Fibroblast of the conjunctiva (primary cell): ENCODE measurements at places on chromosomes 2 and 18.

- DNase-seq: peak; percentile 68
Observed at GRCh38 chr2:188292348-188293239, 920 bp downstream of the GULP1 start.

DNA sequence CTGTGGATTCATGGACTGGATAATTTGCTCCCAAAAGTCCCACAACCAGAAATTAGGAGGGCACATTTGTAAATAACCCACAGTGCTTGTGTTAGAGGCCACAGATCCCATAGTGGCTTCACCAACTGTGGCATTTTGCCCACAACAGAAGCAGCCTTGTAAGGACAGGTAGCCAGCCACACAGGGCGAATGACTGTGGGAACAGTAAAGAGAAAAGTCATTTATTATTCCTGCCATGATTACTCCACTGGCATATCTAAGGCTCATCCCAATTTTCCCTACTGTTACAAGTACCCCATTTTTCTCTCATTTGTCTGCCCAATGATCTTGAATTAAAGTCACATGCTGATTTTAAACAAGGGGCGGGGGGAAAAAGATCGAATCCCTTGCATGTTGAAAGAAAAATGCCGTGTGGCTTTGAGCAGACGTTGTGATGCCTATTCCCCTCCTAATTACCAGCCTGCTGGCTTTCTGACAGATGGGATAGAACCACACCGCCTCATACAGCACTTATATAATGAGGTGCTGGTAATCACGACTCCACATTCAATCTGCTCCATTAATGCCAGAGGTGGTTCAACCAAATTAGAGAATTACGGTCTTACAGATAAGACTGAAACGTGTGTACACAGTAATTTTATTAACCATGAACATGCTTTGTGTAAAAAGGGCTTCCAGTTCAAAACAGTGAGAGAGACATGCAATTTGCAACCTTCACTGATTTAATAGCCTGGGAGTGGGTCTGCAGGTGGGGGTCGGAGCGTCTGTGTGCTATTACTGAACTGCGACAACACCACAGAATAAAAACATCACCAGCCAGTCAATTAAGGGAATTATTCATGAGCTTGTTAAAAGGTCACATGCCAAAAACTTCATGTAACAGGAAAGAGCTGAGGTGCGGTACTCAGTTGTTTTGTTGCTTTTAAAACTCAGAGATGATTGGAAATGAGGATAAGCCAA, 196.0 kb downstream of the TMEM163 start:
- no peak for DNase-seq

DNA sequence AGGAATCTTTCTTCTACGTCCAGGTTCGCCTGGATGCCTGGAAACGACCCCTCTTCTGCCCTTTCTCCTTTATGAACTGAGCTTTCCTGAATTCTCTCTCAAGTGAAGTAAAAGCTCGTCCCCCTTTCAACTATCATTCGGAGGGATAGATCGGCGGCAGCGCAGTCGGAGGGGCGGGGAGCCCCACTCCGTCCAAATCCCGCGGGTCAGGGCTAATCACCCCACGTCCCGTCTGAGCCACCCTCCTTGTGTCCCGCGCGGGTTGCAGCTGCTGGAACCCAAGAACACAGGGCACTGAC, 367 bp downstream of the FBXO48 start:
- no peak for DNase-seq

DNA sequence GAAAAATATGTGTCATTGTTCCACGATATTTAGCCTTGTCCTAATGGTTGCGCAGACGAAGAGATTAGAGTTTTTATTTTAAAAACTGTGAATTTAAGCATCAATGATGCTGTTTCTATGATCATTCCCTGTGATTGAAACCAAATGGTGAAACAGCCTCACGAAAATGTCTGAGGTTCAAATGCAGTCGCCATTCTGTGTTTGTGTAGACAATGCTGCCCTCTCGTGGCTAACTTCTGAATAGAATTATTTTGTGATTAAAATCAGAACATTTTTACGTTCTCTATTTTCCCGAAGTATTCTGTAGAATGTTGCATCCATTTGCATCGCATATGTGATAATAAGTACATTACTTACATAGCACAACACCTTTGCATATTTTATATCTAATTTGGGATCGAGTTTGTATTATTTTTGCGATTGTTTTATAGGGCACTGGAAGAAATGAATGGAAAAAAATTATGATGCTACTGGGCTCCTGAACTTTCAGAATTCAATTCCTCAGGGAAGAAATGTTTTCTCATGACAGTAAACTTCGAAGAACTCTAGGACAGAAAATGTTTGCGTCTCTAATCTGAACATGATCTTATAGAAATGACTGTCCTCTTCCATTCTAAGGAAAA, 54.8 kb upstream of the CREB1 start:
- peak; percentile 56 for DNase-seq

GRCh38 chr2:190219186-190219585, 100.4 kb downstream of the HIBCH start:
- no peak for DNase-seq

DNA sequence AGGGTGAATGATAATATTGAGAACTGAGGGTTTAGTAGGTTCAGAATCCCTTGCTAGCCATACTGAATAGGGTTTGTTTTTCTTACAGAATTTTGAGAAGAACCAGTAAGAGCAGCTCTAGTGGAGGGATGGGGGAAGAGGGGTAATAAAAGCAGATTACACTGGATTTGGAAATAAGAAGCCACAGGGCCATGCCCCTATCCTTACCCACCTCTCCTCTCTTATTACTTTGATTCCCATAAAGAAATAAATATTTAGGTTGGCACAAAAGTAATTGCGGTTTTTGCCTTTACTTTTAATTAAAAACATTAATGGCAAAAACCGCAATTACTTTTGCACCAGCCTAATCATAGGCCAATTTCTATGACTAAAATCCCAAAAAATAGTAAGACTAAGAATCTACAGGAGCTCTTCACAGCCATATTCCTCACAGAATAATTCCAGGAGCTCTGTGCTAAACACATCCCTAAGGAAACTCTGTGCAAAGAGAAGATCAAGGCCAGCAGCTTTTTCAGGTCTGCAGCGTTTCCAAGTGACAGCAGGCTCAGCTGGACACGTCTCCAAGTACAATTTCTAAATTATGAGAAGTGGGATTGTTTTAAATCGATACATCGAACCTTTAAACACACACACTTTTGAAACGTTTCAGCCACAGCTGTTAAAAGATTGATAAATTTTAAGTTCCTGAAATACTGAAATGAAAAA, 58.4 kb upstream of the RTN4 start:
- DNase-seq: no peak

DNA sequence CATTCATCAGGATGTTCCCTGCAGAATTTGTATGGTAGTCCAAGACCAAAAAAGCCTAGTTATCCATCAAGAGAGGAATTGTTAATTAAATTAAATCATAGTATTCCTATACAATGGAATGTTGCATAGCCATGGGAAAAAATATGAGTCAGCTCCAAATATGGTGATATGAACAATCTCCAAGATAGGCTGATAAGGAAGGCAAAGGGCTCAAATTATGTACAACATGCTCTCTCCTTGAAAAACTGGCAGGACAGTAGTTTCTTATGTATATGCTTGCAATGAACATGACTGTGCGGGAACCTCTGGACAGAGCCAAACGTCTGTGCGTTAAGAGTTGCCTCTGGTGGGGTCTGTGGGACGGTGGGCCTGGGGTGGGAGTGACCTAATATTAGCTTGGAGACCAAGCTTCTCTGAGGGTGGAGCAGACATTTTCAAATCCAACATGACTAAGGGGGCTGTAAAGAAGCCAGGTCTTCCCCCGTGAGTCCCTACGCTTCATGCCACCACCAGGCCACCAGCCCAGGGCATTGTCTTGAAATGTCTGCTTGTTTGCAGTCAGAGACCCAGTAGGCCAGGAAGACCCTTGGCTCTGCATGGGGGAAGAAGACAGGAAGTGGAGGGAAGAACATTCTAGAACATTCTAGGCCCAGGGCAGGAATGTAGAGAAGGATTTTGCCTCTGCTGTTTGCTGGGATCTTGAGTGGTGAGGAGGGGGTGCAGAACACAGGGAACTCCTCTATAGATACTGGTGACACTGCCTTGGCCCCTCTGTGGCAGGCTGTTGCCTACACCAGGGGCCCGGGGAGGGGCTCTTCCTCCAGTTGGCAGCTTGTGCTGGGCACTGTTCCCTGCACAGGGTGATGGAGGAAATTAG, 244.0 kb upstream of the HS6ST1 start:
- no peak for DNase-seq

DNA sequence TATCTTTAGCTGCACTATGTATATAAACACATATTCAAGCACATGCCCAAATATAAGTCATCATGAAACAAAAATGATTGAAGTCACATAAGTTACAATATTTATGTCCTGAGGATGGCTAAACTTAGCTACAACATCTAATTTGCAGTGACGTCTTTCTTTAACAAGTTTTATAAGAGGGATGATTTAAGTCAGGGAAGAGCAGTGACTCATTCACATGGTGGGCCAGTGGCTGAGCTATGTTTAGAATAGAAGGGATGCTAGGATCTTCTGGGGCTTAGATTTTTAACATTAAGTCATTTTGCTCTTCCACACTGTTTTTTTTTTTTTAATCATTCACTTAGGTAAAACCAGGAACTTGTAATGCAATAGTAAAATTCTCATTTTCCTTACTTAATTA, 22.3 kb downstream of the ADCYAP1 start:
- DNase-seq: no peak

- no peak for DNase-seq
Observed at GRCh38 chr18:47342566-47342965, 91.1 kb upstream of the SKOR2 start.

DNA sequence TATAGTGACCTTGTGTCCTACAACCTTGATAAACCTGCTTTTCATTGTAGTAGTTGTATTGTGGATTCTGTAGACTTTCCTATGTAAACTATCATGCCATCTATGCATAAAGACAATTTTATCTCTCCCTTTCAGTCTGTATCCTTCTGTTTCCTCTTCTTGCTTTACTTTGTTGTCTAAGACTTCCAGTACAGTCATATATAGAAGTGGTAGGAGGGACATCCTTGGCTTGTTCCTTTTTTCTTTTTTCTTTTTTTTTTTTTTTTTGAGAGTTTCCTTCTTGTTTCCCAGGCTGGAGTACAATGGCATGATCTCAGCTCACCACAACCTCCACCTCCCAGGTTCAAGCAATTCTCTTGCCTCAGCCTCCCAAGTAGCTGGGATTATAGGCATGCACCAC, 39.7 kb downstream of the UBE2F start:
- no peak for DNase-seq

DNA sequence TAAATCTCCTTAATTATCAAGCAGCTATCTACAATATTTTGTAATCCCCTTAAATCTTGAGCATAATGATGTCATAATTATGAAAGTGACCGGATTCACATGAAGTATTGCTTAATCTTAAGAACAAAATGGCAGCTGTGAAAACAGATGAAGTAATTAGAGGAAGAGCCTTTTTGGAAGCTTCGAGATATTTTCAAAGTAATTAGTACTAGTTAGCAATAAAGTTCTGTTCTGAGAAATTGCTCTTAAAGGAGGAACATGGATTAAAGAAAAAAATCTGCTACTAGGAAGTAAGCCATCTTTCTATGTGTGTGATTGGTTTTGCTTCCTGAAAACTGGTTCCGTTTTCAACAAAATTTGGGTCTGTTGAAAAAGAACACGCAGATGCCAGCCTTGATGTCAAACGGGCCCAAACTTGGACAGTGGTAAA, 18.3 kb downstream of the CLUL1 start:
- DNase-seq: no peak
